Activated CD8-positive, alpha-beta memory T cell treated with anti-CD3 and anti-CD28 coated beads, Interleukin-2, amount 10 ng/mL, durations not matched to agents 7 days and 5 days (primary cell): ENCODE measurements at places on chromosomes 13 and 19. TPM values are rescaled to one million over a fixed set of nuclear protein-coding genes. Genes with fewer than 3 reads are reported as not detected.
A peak's percentile ranks its signal among the peaks of the same experiment; 100 is the strongest.

PSG7 gene
- total RNA-seq: not detected

CD33 gene
- 6.2 TPM for total RNA-seq

TTC9B gene
- total RNA-seq: not detected

DNA sequence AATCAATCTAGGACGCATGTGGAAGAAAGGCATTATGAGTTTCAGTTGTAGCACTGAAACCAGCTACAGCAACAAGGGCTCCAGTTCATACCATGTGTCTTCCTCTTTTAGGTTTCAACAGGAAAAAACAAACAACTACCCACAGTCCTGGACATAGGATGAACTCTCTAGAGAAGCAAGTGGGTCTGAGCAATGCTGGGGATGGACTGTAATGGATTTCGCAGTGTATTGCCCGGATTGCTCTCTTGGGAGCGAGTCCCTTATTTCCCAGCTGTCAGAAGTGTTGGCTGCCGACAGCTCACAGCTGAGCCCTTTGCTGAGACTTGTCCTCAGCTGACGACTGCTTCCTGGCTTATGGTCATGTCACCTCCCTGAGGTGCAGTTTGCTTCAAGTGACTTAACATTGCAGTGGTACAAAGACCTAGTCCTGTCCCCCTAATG is 12.1 kb upstream of the MYCBP2 start:
- DNase-seq: no peak
- peak overlapping the region; percentile 29 for H3K27ac ChIP-seq
- no peak overlapping the region for H3K4me3 ChIP-seq

DNA sequence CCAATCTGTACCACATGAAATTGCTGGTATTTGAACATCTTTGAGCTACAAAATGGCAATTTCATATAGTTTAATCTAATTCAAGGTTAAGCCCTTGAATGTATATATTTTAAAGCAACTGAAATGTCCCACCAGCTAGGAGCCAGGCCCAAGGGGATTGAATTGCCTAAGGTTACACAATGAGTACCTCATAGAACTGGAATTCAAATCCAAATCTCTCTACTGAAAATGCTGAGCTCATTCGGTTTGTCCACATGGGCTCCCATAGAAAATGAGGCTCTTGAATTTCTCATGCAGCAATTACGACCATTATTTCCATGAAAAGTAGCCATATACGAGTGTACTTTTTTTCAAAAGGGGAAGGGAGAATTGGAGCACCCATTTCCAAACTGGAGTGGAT is 31.5 kb upstream of the FNDC3A start:
- H3K27ac ChIP-seq: no peak overlapping the region
- DNase-seq: no peak
- peaks cover 7% of the 10 kb centered on the region for H3K4me1 ChIP-seq
- peaks cover 7% of the 10 kb centered on the region for H3K36me3 ChIP-seq

GRCh38 chr13:41820581-41821237 is 140.2 kb downstream of the VWA8 start:
- H3K27me3 ChIP-seq: no peaks in the 10 kb centered on the region
- H3K36me3 ChIP-seq: peaks cover 27% of the 10 kb centered on the region
- no peaks in the 10 kb centered on the region for H3K4me1 ChIP-seq
- no peak overlapping the region for H3K27ac ChIP-seq
- no peak for DNase-seq

DNA sequence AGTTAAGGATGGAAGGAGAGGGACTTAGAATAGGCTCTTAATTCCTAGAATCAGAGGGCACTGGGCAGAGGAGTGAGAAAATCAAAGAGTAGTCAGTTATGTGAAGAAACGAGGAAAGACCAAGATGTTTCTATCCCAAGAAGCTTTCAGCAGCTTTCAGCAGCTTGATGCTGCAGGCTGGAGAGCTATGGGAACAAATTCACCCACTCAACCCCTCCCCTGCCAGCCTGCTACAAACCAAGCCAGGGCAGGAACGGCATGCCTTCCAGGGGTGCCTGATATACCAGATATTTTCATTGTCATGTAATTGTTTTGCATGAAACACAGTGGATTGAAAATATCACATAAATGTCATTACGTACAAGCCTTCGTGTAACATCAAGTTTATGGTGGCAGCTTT is 262.2 kb downstream of the FGF14 start:
- no peaks in the 10 kb centered on the region for H3K36me3 ChIP-seq
- no peak for DNase-seq
- H3K27me3 ChIP-seq: no peaks in the 10 kb centered on the region
- H3K27ac ChIP-seq: no peak overlapping the region
- no peaks in the 10 kb centered on the region for H3K4me1 ChIP-seq

GRCh38 chr13:73696713-73697112 is 437.5 kb downstream of the KLF12 start:
- peaks cover 21% of the 10 kb centered on the region for H3K4me1 ChIP-seq
- no peak overlapping the region for H3K27ac ChIP-seq
- peaks cover 18% of the 10 kb centered on the region for H3K36me3 ChIP-seq
- H3K4me3 ChIP-seq: no peak overlapping the region

- no peak overlapping the region for H3K27ac ChIP-seq
- H3K4me1 ChIP-seq: no peaks in the 10 kb centered on the region
- peak; percentile 29 for DNase-seq
- no peaks in the 10 kb centered on the region for H3K36me3 ChIP-seq
- H3K27me3 ChIP-seq: no peaks in the 10 kb centered on the region
Measured at GRCh38 chr13:112182251-112182650, 115.3 kb downstream of the SOX1 start.

DNA sequence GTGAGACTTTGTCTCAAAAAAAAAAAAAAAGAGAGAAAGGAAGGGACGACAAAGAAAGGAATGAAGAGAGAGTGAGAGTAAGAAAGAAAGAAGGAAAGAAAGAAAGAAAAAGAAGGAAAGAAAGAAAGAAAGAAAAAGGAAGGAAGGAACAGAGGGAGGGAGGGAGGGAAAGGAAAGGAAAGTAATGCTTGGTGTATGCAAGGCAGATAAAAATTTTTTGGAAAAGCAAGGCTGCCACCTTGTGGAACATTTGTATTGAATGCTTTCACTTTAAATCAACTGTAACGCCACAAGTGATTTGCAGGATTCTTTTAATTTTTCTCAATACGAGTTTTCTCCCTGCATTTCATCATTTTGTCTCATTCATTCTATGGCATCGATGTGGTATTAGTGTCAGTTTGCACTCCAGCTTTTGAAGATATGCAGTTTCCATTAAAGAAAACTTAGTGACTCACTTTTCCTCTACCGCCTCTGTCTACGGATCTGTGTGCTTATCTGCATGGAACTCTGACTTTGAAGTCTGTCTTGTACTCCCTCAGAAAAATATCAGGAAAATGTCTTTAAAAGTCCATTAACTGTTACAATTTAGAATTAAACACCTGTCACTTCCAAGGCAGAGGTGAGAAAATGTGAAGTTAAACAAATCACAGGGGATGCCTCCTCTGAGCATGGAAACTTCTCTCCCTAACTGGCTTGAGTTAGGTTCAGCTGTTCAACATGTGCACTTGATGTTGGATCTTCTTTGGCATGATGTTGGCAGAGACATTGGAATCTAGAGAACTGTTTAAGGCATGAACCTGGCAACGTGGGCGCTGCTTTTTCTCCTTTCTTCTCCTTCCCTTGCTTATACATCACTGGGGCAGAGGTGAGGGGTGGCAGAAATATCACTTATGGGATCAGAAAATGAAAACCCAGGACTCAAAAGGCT is 20.0 kb upstream of the ZDHHC20 start:
- no peak overlapping the region for H3K27ac ChIP-seq
- peak; percentile 65 for DNase-seq
- H3K36me3 ChIP-seq: no peaks in the 10 kb centered on the region
- H3K27me3 ChIP-seq: peaks cover 10% of the 10 kb centered on the region
- peaks cover 25% of the 10 kb centered on the region for H3K4me1 ChIP-seq
- peak overlapping the region; percentile 8 for H3K4me3 ChIP-seq

DNA sequence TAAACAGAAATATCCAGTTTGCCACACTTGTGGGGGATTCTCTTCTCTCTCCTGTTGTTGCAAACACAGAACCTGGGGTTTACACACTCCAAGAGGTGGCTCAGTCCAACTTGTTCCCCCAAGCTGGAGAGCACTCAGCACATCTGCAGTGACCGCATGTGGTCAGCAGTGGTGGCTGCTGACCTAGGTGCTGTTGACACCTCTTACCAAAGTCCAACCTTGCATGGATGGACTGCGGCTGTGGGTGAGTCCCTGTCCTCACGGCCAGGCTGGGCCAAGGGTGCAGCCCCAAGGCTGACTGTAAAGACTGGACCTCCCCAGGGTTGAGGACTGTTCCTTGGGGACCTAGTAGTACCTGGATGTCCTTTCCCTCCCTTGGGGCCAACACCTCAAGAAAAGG is 6.1 kb downstream of the LRFN3 start:
- H3K4me1 ChIP-seq: peaks cover 19% of the 10 kb centered on the region
- H3K4me3 ChIP-seq: no peak overlapping the region
- H3K27me3 ChIP-seq: no peaks in the 10 kb centered on the region
- DNase-seq: no peak
- no peak overlapping the region for H3K27ac ChIP-seq

DNA sequence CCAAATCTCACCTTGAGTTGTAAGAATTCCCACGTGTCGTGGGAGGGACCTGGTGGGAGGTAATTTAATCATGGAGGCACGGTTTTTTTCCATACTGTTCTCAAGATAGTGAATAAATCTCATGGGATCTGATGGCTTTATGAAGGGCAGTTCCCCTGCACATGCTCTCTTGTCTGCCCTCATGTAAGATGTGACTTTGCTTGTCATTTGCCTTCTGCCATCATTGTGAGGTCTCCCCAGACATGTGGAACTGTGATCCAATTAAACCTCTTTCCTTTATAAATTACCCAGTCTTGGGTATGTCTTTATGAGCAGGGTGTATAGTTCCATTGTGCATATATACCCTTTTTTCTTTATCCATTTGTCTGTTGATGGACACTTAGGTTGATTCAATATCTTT is 13.1 kb downstream of the SCEL start:
- no peak for DNase-seq
- H3K4me1 ChIP-seq: no peaks in the 10 kb centered on the region
- H3K4me3 ChIP-seq: no peak overlapping the region

GRCh38 chr19:12574036-12574435 is 22.8 kb upstream of the ZNF564 start:
- no peak overlapping the region for H3K4me3 ChIP-seq
- peaks cover 23% of the 10 kb centered on the region for H3K36me3 ChIP-seq
- H3K27ac ChIP-seq: no peak overlapping the region

DNA sequence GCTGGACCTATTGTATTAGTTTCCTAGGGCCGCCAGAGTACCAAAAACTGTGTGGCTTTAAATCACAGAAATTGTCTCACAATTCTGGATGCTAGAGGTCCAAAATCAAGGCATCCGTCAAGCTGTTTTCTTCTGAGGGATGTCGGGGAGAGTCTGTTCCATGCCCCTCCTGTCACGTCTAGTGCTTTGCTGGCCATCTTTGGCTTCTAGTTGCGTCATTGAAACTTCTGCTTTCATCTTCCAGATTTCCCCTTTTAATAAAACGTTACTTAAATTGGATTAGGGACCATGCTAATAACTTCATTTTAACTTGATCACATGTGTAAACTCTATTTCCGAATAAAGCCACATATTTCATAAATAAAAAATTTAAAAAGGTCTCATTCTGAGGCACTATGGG is 47.5 kb downstream of the TRPM4 start:
- peaks cover 9% of the 10 kb centered on the region for H3K27me3 ChIP-seq
- no peak overlapping the region for H3K4me3 ChIP-seq
- peaks cover 9% of the 10 kb centered on the region for H3K4me1 ChIP-seq
- H3K27ac ChIP-seq: no peak overlapping the region
- H3K36me3 ChIP-seq: no peaks in the 10 kb centered on the region

DNA sequence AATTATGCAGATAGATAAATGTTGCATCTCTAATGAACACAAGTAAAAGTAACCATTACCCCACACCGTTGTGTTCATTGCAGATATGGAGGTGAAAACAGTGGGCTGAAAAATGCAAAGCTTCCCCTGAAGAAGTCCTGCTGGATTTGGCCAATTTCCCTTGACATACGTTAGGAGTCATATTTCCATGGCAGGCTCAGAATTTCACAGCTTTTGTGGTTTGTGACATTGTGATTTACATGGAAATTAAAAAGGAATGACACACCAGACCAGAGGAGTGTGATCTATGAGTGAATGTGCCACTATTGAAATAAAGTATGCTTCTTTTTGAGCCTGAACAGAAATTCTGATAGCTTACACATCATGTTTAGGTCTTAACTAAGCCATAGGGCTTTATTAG is 221.1 kb upstream of the TMTC4 start:
- H3K36me3 ChIP-seq: no peaks in the 10 kb centered on the region
- DNase-seq: no peak
- H3K4me3 ChIP-seq: no peak overlapping the region
- no peak overlapping the region for H3K27ac ChIP-seq
- no peaks in the 10 kb centered on the region for H3K4me1 ChIP-seq

- H3K4me1 ChIP-seq: peaks cover 19% of the 10 kb centered on the region
- H3K36me3 ChIP-seq: peaks cover 1% of the 10 kb centered on the region
- H3K4me3 ChIP-seq: no peak overlapping the region
- no peak for DNase-seq
Measured at GRCh38 chr13:45691667-45692066, 10.5 kb upstream of the CBY2 start.

- H3K27ac ChIP-seq: no peak overlapping the region
- no peaks in the 10 kb centered on the region for H3K36me3 ChIP-seq
- no peak overlapping the region for H3K4me3 ChIP-seq
Measured at GRCh38 chr13:74158028-74158427, 23.8 kb upstream of the KLF12 start.
